ENCODE measurements at places on chromosomes 16 and 17. TPM values are rescaled to one million over a fixed set of nuclear protein-coding genes. Genes with fewer than 3 reads are reported as not detected.

NPIPB9 gene
- 5.5 TPM for total RNA-seq

HEXIM1 gene
- total RNA-seq, result 33.9 TPM

- no peak for DNase-seq
Measured at GRCh38 chr16:84889066-84889465, 69.3 kb downstream of the CRISPLD2 start.

DNA sequence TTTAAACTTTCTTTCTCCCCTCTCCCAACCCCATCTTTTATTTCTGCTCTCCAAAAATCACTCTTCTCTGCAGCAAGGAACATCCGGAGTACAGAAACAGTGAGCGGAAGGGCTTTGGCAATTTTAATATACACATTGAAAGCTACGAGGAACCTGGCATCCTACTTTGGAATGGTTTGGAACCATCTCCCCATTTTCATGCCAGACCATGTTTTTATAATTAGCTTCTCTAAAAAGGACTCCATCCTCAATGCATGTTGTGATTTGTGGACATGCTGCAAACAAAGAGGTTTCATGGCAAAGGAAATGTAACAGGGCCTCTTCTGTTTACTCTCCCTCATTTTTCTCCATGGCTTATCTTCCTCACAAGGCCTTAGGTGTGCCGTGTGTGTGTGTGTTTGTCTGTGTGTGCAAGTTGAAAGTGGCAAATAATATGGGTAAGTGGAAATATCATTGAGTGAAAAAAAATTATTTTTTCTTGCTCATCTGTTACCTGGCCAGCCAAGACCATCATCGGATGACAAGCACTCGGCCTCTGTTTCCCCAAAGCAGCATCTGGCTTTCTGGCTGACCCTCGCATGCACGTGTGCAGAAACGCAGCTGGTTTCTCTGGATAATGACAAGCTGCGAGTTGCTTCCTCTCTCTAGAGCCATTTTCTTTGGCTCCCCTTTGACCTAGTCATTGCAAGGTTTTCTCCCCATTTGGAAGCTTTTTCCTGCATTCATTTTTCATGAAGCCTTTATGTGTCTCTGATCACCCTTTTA is 585.0 kb downstream of the TMEM114 start:
- no peak for DNase-seq

DNA sequence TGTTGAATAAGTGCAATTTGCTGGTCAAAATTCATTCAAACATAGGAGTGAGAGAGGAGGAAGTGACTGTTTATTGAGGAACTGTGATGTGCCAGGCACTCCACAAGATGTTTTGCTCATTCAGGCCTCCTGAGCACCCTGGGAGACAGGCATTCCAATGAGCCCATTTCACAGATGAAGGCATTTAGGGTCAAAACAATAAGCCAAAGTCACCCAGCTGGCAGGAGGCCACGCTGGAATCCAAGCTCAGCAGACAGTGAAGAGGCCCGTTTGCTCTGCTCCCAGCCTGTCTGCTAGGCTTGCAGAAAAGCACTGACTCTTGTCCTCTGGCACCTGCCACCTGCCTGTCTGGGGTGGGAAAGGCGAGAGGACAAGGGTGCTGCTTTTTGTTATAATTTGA is 10.1 kb upstream of the SLC25A39 start:
- no peak for DNase-seq

DECR2 gene
- 10.1 TPM for total RNA-seq

SOCS1 gene
- total RNA-seq, result 17.8 TPM

FNDC8 gene
- total RNA-seq, result not detected

CLEC18C gene
- 1.0 TPM for total RNA-seq

STAT3 gene
- total RNA-seq, result 278 TPM

- peak; percentile 38 for DNase-seq
Measured at GRCh38 chr16:75195811-75196790, 10.9 kb downstream of the CTRB2 start.

- DNase-seq, result no peak
Measured at GRCh38 chr16:12340151-12340733, 363.7 kb downstream of the SNX29 start.

SLC5A10 gene
- not detected for total RNA-seq

GRCh38 chr17:1484676-1485422 is 7.6 kb downstream of the MYO1C start:
- peak; percentile 76 for DNase-seq

- DNase-seq, result no peak
Measured at GRCh38 chr16:72935896-72936295, 112.0 kb downstream of the ZFHX3 start.

CEP131 gene
- total RNA-seq, result 8.3 TPM

DNA sequence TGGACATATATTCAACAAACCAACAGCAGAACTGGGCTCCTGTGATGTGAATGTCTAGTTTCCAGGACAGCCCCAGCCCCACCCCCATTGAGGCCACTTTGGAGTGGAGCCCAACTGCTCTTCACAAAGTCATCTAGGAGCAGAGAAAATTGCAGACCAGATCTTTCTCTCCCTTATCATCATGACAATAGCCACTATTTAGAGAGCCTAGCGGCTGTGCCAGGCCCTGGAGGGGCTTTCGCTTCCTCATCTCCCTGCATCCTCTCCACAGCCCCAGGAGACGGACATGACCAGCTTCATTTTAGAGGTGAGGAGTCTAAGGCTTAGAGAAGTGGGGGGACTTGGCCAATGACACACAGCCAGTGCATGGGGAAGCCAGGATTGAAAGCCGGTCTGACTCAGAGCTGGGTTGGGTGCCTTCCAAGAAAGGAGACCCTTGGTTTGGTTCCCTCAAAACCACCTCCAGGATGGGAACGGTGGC is 1.4 kb downstream of the PRSS8 start:
- DNase-seq, result no peak

DNA sequence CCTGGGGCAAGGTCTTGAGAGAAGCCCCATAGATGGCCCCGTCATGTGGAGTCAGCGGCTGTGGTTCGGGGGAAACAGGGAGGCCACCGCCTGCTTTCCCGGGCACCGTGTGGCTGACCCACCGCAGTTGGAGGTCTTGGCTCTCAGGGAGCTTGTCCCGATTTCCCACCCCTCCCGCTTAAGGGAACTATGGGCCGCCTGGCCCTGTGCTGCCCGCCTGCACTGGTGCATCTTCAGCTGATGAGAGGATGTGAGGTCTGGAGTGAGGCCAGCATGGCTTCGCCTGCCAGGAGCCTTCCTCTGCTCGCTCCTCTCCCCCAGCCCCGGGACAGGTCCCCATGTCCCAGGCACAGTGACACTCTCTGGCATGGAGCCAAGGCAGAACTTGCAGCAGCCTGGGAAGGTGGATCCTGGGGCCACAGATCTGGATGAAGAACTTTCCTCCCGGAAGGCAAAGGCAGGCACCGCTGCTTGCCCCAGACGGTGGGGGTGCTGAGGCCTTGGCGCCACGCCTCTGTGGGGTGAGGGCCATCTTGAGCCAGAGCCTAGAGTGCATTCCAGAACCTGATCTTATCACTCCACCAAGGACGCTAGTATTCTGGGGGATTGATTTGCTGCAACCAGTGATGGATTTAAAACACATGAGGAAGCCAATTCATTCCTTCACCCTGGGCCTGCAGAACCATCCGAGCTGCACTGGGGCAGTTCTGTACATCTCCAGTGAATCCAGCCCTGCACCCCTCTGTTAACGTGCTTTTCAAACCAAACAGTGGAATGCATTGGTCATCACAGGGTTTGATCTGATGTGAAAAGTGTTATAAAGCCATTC is 178.6 kb upstream of the TNRC6C start:
- DNase-seq, result no peak

DNA sequence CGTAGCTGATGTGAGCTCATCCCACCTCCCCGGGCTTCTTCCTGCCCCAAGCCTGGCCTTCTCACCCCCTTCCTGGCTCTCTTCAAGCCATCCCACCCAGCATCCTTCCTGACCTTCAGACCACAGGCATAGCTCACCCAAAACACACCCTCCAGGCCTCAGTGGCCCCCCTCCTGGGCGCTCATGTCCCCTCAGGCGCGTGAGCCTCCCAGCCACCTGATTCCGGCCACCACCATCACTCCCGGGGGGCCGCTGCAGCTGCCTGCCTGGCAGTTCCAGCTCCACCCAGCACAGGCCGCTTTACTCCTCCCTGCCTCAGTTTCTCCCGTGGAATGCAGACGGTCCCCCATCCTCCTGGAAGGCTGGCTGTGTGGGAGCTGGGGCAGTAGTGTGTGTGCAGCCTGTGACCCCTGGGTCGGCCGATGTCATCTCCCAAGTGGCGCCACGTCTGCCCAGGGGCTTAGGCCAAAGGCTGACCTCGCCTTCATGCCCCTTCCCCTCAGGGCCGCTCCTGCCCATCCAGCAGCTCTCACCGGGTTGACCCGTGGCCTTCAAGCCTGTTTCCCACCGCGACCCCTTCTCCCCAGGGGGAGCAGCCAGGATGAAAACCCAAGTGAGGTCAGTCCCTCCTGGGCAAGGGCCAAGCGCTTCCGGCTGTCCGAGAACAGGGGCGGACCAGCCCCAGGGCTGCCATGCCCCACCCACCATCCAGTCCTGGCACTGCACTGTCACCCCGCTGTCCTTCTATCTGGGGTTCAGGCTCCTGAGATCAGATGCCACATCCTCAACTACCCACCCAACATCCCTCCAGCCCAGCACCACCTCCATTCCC is 11.9 kb upstream of the CHMP6 start:
- no peak for DNase-seq

CCL4L2 gene
- total RNA-seq, result 2.6 TPM

OR2C1 gene
- total RNA-seq, result not detected

DNA sequence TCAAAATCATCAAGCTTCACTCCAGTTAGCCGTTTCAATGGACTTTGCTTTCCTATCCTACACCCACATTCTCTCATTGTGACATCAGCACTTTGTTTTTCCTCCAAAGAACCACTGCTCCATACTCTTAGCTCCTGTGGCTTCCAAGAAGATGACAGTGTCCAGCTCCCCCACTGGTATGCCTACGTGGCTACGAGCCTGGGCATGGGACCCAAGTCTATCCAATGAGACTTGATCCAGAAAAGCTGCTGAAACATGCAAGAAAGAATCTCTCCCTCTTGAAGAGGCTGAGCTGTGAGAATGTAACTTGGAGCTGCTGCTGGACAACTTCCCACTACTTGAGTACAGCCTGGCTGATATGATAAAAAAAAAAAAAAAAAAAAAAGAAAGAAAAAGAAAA is 9.4 kb downstream of the TOX3 start:
- DNase-seq, result no peak

ODAD4 gene
- total RNA-seq, result 5.4 TPM

HSPB9 gene
- not detected for total RNA-seq

GRCh38 chr17:32458371-32458770 is 14.1 kb downstream of the PSMD11 start:
- DNase-seq, result no peak

DNA sequence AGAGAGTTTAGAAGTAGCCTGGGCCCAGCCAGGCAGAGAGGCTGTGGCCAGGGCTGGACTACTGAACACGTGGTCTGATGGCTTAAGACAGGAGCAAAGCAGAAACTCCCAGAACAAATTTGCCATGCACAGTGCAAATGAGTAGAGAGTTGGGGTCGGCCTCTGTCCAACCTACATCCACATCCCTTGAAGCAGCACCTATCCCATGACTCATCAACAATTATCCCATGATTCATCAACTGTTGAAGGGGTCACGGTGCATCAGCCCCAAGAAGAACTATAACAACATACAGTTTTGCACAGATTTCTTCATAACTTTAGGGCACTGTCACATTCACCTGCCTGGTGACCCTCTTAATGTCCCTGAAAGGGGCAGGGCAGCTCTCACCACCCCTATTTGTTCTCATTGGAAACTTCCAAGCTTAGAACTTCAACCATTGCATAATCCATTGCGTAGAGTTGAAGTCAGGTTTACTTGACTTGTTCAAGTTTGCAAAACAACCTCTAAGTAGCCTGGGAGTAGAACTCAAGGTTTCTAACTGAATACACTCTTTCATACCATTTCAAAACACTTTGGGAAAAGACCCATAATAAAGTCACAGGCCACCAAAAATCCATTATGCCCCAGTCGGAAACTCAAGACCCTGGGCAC is 235.2 kb upstream of the CDH5 start:
- DNase-seq, result no peak

GRCh38 chr16:2044541-2044940 is 3.1 kb downstream of the NTHL1 start:
- DNase-seq, result no peak

TP53TG3F gene
- not detected for total RNA-seq

GRCh38 chr17:74433421-74434121 is 1.7 kb downstream of the GPRC5C start:
- no peak for DNase-seq

DNA sequence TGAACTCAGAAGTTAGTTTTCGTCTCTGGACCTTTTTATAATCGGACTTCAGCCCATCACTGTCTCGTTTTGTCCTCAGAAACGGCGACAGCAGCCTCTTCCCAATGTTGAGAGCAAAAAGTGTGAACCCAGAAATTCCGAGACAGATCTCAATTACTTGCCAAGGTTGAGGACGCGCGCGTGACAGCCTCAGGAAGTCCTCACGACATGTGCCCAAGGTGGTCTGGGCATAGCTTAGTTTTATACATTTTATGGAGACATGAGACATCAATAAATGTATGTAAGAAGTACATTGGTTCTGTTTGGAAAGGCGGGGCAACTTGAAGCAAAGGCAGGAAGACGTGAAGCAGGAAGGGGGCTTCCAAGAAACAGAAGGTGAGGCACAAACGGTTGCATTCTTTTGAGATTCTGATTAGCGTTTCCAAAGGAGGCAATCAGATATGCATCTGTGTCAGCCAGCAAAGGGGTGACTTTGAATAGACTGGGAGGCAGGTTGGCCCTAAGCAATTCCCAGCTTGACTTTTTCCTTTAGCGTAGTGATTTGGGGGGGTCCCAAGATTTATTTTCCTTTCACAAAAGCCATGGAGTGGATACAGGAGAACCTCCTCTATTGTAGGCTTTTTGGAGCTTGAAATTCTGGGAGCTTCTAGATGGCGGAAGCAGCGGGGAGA is 583 bp upstream of the ZNF747 start:
- DNase-seq, result no peak

EPOP gene
- 1.0 TPM for total RNA-seq

DNA sequence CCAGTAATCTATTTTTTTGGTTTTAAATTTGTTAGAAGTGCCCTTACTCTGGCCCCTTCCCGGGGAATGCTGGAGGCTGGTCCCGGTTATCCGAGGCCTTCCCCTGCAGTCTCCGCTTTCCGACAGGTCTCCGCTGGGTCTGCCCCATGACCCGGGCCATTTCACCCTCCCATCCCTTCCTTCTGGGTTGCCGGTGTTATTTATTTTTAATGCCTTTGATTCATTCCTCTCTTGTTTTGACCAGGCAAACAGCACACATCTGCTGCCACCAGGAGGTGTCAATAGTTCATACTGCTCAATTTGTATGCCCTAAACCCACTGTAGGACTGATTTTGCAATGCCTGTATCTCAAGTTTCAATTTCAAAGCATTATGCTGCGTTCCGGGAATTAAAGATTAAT is 113.2 kb upstream of the IRX5 start:
- DNase-seq, result no peak

Measured in lower lobe of right lung (tissue), 2 donors.